ENCODE measurements at places on chromosomes 7 and 10.

GRCh38 chr7:129466796-129467195 is 32.6 kb downstream of the STRIP2 start:
- DNase-seq = no peak

DNA sequence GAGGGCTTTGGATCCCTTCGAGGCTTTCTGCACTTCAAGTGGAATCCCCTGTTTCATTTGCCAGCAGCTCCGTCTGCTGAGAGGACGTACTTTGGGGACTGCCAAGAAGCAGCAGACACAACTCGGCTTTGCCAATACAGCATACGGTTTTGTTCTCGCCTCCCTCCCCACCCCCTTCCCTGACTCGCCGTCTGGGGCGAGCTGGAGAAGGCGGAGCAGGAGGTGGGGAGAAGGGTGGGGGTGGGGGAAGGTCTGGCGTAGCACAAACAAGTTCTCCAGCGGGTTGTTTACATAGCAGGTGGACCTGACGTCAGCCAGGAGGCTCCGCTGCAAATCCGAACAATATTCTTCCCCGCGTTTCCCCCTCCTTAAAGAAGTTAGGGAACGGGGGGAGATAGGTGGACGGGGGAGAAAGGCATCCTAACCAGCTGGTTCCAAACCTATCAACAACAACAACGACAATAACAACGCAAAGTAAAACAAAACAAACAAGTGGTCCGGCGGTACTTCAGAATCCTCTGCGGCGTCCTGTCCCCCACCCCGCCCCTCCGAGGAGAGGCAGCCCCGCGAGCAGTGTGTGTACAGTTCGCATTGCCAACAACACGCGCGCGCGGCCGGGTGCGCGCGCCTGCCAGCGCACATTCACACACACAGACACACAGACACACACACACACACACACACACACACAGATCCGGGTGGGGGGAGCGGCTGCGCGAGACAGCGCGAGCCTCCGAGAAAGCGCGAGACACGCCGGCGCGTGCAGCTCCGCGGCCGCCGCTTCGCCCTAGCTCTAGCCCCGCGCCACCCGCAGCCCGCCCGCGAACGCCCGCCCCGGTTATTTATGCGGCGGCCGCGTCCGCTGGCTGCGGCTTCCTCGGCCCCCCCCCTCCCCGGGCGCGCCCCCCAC is 167.0 kb upstream of the PPP1R3A start:
- no peak for DNase-seq

DNA sequence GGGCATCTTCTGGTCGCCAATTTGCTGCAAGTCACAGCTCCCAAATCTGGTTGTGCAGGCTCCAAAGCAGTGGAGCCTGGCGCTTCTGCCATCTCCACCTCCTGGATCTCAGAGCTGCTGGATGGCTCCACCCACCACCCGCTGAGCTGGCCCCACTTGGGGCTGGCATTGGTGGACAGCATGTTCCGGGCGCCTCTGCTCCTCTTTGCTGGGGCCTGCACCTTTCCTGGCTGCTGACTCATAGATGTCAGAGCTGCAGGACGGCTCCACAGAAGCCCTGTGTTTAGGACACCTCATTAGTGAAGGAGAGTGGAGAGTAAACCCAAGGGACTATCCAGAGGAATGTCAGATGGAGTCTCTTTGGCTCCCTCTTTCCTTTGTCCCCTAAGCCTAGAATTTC is 27.4 kb downstream of the MAPK8 start:
- no peak for DNase-seq

DNA sequence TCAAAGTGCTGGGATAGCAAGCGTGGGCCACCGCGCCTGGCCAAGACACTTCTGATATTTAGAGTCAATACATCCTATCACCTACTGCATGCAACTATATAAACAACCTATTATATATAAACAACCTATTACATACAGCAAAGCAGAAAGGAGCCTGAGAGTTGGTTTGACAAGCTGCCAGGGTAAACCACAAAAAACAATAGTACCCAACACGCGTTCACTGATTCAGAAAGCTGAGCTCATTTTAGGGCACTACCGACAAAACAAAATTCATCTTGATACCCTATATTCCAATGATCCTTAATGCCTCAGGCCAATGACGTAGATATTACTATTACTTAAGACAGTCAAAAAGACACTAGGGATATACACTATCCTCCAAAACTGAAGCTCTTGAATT is 16.2 kb downstream of the MALSU1 start:
- no peak for DNase-seq

GRCh38 chr10:133544506-133544905 is 17.3 kb downstream of the CYP2E1 start:
- DNase-seq = no peak

- no peak for DNase-seq
These were observed 769.0 kb upstream of the COBL start for GRCh38 chr7:52085610-52086009.

DNA sequence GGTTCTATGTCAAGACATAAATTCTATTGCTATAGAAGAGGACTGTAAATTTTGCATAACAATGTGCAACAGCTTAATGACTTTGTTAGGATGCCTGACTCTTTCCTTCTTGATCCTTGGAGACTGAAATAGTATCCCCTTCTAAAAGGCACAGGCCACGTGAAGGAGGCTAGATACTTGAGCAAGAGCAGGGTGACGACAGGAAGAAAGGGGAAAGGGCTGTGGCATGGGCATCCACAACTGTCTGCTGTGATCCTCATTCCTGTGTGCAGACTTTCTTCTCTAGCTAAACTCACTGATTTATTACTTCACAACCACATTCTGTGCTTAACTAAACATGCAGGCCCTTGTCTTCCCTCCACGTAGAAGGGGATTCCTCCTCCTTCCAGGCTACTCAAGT is 1111.8 kb upstream of the C7orf33 start:
- DNase-seq = no peak

DNA sequence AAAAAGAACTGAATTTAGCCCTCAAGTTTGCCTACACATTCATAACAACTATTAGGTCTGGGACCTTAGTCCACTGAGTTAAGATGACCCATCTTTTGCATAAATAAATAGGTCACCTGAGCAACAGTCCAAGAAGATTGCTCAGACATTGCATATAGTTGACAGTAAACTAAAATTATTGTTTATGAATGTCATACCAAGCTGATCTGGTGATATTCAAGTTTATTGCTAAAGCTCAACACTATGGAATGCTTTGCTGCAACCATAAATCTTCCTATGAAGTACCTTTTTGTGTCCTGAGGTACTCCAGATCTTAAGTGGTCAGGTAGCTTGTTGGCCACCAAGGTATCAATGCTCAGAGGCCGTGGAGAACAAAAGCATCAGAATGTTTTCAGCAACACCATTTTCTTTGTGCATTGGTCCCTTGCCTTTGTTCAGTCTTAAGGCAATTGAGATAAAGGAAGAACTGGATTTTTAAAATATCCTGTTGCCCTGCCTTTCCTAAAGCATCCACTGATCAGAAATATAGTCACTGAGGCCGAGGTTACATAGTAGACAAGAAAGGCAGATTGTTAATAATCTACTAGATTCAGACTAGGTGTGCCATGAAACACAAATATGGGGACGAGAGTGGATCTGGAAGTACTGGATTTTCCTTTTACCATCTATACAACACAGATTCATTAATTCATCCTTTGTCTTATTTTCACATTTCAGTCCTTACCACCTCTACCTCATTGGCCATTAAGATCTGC is 321.3 kb downstream of the PTEN start:
- no peak for DNase-seq

DNA sequence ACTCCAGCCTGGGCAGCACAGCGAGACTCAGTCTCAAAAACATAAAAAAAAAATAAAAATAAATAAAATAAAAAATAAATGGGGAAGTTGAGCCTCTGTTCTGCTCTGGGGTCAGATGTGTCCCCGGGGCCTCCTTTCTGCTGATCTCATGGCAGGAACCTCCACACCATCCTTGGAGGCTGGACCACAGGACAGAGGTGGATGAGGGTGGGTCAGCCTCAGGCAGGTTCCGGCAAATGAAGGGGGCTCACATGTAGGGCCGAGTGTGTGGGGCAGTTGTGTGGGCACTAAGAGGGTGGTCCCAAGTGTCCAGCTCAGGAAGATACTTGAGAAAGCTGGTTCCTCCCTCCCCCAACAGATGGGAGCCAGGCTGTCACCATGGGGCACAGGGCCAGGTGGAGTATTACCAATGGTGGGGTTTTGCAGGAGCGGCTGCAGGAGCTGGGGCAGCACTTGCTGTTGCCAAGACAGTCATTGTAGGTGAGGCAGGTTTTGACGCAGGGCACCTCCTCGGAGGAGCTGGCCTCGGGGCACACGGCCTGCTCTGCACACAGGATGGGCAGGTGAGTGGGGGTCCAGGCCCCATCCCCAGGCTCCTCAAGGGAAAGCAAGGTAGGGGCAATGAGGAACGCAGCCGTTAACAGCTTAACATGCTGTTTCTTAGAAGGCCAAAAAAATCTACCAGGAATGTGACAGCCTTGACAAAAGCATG is 13.9 kb upstream of the TBRG4 start:
- DNase-seq = no peak

DNA sequence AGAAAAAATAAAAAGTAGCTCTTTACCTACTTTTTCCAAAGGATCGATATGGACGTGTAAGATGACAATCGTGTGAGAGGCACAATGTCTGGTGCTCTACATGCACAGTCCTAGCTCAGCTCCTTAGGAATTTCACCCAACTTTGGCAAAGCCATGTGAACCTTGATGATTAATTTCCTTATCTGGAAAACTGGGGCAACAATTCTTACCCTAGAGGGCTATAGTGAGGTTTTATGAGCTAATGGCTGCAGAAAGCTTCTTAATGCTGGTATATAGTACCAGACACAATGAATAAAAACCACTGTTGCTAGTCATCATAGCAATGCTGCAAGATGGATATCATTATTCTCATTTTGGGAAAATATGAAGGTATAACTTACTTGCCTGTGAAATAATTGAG is 202.7 kb downstream of the PARD3 start:
- DNase-seq = no peak

DNA sequence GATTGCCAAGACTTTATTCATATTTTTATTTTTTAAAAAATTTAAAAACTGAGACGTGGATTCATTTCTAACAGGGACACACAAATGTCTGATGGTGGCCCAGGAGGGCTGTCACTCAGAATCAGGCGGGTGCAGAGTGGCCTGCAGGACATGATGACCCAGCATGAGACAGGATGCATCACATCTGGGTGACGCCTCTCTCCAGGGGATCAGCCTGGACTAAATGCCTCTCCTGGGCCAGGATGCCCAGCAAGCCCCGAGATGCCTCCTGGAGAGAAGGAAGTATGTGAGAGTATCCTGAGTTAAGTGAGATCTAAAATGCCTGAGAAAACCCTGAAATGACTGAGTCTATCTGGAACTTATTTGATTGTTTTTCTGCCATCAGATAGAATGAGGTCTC is 16.9 kb upstream of the MTURN start:
- no peak for DNase-seq

- DNase-seq = no peak
These were observed 98.0 kb upstream of the PDCD4 start for GRCh38 chr10:110773693-110774068.

- DNase-seq = no peak
These were observed 23.2 kb downstream of the MYL10 start for GRCh38 chr7:101605611-101606497.

DNA sequence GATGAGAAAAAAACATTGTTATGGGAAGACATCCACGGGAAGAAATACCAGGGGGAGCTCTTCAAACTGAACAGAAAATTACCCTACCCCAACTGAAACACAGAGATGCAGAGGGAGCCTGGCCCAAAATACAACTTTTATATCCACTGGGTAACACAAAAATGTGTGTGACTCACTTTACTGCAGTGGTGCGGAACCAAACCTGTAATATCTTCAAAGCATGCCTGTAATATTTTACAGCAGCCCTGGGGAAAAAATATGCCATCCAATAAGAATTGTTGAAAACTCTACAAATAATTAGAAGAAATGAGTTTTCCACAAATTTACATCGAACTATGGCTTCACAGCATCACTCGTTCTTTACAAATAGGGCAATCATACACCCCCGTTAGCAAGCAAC is 49.8 kb upstream of the SRRM3 start:
- DNase-seq = no peak

- peak; percentile 28 for DNase-seq
These were observed 16.9 kb upstream of the ZFAND2A start for GRCh38 chr7:1176891-1177373.

- no peak for DNase-seq
These were observed 9.3 kb upstream of the PDLIM1 start for GRCh38 chr10:95300022-95300539.

DNA sequence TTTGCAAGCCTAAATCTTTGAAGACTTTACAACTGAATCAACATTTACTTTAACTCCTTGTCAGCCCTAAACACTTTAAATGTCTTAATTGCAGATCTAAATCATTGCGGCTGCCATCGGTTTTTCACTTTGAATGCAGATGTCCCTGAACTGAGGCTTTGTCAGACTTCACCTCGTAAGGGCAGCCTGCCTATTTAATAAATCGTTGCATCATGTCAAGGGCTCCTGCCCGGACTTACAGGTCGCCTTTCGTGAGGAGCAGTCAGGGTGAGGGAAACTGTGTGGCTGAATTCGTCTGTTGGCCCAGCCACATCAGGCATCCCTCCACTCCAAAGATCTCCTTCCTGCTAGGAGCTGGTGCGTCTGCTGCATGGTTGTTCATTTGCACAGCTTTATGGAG is 368.2 kb upstream of the NPVF start:
- DNase-seq = no peak

GRCh38 chr10:52322936-52323335 is 8.9 kb downstream of the DKK1 start:
- no peak for DNase-seq

DNA sequence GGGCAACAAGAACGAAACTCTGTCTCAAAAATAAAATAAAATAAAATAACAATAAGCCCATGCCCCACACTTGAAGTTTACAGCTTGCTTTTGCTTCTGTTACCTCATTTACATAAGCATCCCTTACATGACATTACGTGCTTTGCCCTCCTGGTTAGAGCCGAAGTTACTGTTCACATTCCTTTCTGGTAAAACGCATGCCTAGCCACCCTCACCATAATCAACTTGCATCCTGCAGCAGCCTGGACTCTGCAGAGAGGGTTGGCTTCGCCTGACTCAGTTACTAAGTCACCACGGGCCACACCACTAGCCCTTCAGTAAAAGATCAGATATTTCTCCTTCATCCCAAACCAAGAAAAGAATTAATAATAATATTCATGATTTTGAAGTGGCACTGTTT is 736.0 kb upstream of the AUTS2 start:
- DNase-seq = no peak

DNA sequence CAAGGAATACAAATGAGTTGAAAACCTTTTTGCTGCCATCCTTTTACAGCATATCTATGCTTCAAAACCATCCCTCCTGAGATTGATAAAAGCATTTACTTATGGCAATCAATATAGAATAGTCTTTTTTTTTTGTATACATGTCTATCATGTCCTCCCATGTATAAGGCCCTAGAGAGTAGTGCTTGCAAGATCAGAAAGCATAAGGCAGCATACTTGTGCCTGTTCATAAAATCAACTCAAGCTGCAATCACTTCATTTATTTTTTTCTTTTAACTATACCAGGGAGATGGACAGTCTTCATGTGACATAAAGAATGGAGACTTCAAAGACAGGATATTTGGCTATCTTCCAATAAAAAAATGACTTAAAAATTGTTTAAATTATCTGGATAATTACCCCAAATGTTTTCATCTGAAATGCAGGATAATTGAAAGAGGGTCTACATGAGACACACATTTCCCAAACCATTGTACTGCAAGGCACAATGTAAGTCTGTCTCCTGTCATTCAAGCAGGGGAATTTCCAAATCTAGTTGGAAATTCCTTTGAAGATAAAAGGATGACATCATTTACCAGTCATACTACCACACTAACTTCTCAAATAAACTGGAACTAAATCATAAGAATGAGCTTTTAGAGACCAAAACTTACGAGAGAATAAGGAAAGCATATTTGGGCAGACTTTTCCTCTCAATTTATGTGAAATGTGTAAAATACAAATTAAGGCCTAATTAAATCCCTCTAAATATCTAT is 22.5 kb downstream of the LRRN3 start:
- no peak for DNase-seq
